ELF-1 (cell line): ENCODE measurements at places on chromosomes 12 and 14.

GRCh38 chr14:33045760-33046159 is 107.1 kb downstream of the NPAS3 start:
- DNase-seq, result no peak

GRCh38 chr14:105334383-105335230 is 20.1 kb downstream of the PACS2 start:
- DNase-seq, result no peak

GRCh38 chr12:102593134-102593533 is 112.8 kb upstream of the IGF1 start:
- no peak for DNase-seq

DNA sequence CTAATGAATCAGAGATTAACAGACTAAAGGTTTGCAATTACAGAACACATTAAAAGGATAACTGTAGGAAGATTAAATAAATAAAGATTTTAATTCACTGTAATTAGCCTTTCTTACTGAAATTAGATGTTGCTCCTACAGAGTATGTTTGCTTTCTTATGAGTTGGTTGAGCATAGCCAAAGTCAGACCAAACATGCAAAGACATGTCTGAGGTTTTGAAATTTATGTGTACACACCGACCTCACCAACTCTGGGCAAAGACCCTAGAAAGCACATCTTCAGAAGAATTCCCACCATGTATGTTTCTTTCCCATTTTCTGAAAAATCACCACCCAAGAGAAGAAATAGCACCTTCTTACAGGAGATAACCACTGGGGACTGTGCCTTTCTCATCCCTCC is 159.2 kb downstream of the PAX9 start:
- no peak for DNase-seq

DNA sequence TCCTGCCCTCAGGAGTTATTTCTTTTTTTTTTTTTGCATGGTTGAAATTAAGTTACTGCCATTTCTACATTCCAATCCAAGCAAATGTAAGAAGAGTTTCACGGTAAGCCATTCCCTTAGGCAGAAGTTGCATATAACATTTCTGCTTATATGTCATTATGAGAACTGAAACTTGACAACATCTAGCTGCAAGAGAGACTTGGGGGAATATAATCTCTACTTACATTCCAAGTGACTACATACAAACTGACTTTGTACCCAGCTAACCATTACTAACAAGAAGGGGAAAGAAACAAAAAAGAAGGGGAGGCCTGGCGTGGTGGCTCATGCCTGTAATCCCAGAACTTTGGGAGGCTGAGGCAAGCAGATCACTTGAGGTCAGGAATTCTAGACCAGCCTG is 7.3 kb upstream of the RESF1 start:
- DNase-seq, result no peak

DNA sequence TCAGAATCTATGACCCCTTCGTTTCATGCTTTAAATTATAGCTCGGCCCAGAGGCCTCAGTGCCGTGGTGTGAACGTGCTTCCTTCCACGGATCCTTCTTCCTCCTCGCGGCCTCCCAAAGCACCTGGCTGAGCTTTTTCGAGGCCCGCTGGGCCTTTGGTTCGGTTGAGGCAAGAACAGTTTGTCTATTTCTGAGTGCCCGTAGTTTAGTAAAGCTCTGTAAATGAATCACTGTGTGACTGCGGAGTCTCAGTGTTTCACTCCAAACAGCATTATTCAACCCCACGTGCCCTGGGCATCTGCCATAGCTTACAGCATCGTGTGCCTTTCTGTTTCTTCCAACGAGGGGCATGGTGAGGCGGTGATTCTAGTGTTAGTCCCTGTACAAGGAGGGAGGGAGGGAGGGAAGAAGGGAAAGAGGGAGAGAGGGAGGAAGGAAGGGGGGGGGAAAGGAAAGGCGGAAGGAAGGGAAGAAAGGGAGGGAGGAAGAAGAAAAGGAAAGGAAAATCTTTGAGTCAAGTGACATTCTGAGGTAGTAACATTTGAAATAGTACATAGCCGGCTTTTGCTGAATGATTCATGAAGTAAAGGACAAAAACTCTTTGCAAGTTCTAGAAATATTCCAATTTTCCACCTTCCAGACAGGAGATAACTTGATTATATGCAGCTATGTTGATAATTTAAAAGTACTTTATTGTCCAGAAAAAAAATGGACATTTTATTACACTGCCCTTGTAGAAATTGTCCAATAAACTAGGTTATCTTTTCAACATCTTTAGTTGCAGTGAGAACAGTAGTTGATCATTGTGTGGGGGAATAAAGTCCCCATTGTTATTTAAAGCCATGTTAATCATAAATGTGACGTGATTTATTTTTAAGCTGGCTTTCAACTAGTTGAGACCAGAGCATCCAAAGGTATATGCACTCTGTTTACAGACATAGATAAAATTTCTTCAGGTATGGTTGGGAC is 1.2 kb upstream of the TRIM9 start:
- no peak for DNase-seq

GRCh38 chr12:49403971-49404450 is 36.7 kb downstream of the SPATS2 start:
- DNase-seq, result no peak

DNA sequence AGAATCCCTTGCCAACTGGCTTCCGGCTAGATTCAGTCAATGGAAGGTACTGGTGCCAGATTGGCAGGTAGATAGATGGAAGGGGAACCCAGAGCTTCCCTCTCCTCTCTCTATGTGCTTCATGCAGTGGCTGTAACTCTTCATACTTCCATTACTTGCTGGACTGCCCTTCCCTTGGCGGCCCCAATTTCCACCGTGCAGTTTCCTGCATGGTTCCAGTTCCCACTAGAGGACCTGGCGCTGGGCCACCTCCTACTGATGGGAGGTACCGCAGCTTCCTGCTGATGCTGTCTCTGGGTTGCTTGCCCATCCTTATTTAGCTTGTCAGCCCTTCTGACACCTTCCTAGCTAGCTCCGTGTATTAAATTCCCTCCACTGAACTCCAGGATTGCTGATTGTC is 226.4 kb downstream of the ANO2 start:
- DNase-seq, result no peak

- DNase-seq, result no peak
Measured at GRCh38 chr12:265096-265495, 2.5 kb upstream of the SLC6A13 start.

DNA sequence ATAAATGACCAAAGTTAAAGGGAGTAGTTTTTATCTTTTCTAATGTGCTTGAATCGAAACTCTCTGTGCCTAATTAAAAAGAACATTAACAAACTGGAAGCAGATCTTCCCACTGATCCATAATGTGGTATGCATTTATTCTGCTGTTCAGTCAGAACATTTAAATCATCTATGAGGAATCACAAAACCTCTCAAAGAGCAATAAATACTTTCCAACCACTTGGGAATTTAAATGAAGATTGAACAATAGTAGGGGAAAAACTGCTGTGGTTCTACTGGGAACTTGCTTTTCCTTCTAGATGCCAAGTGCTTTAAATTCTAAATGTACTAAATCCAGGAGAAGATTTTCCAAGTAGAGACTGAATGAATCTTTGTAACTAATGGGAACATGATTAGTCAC is 12.3 kb upstream of the CHPT1 start:
- no peak for DNase-seq

DNA sequence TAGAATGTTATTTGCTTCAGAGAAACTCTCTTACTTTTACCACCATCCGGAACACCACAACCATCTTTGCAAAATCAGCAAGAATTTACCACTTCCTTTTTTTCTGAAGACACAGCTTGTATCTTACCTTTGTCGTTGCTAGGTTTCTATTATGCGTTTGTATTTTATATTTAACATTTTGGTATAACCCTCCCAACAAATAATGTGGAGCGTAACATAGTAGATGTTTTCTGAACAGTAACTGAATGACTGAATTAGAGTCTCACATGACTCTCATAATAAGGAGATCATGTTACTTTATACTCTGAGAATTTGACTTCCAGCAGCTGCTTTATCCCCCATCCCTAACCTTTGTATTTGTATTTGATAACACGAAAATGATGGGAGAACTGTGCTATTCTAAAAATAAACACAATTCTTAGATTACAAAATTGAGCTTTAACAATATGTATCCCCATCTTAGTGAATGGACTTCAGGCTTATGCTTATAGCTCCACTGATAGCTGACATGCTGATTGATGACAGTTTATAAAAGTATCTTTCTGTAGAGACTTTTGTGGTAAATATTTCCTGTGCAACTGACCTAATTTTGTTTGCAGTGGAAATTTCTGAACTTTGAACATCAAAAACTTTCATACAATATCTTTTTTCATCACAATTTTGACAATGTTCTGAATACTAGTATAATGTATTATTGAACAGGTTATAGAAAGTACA is 7.9 kb upstream of the KLRB1 start:
- no peak for DNase-seq

DNA sequence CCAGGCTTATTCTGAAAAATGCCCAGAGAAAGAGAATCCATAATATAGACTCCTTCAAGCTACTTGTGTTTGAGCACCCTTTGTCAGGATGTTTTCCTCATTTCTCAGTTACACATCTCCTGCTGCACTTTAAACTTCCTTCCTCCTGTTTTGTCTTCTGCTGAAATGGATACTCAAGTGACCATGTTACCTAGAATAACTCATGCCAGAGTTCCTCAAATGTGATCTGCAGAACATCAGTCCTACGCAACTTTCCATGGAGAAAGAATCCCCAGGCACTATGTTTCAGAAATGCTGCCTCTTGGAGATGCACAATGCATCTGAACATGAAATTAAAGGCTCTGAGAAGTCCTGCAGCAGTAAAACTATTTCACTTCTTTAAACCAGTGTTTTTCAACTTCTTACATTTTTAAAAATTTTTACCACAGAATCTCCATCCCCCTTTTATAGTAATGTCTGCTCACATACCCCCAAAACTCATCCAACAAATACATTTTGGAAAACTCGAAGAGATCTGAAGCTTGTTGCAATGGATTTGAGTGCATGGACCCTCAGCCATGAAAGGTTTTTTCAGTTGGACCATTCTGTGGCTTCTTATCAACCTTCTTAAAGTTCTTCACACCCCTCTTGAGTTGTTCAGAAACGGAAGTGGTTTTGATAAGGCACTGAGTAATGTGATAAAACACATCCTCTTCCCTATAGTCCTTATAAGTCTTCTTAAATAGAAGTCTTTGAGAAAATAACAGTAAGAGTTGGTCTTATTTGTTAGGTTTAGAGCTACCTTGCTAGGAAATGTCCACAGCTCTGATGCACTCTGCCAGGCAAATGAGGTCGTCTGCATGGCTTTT is 84.5 kb upstream of the KCNA1 start:
- DNase-seq, result no peak

DNA sequence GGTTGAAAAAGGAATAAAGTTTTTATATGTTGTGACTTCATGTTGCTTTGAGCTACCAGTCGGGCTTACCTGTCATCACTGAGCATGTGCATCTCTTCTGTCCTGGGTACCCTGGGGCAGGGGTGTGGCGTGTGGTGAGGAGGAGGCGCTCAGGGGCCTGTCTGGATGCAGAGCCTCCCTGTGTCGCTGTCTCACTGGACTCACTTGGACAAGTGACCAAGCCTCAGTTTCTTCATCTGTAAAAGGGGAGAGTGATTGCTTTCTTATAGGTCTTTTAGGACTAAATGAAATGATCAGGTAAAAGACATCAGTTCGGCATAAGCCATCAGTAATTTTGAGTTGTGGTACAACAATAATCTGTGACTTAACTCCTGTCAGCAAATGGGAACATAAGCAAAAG is 22.1 kb downstream of the ATP6V0A2 start:
- no peak for DNase-seq

DNA sequence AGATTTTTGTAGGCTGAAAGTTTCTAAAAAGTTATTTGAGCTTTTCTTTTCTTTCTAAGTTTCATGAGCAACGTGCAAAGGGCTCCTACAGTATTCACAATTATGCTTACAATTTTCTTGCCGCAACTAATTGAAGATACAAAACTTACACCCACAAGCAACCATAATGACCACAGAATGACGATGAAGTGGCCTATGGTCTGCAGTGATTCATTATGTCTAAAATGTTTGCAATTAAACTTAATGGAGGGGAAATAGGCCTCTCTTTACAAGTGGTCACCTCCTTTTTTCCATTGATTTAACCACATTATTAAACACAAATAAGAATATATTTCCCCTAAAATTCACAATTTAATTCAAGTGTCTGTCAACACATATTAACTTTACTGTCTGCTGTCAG is 732.6 kb upstream of the FLRT2 start:
- DNase-seq, result no peak

DNA sequence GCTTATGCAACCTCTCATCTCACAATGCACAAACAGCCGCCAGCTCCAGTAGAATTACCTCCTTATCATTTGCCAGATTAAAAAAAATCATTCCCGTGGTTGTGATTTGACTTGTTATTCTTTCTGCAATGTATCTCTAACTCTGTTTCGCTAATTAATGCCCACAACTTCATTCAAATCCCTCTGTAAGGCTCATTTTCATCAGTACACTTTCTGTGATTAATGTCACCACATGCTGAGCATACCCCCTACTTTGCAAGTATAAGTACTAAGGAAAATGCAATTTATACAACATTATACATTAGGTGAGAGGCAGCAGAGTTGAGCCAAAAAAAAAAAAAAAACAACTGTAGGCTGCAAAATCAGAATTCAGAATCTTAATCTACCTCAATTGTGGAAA is 166.0 kb downstream of the FSCB start:
- no peak for DNase-seq

DNA sequence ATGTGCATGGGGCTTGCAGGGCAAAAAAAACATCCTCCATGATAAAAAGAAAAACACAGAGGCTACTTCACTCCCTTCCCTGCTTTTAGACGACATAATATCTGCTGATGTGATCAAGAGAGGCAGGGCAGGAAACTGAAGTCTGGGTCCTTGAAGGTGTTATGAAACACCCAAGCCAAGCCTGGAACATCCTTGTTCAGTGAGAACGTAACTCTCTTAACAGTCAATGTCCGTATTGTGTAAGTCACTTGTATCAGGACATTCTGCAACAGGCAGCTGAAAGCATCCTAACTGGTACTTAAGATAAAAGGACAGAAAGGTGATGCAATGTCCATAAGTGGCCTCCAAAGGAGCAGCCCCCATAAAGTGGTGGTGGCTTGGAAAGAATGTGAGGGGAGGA is 20.0 kb downstream of the KCNK10 start:
- DNase-seq, result no peak

DNA sequence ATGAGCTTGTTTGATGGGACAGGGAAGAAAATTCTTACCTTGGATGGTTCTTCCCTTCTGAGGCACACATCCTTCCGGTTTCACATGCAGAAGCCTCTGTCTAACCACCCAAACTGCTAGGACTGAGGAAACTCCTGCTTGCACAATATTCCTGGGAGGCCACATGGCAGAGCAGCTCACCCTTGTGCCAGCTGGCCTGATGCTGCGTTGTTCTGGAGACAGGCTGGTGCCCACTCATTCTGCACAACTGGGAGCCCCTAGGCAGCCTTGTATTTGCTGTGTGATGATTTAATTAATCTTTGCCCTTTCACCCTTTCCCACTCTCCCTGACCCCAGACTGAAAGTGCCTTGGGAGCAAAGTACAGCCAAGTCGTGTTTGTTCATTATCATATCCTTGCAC is 130.8 kb downstream of the RTN1 start:
- no peak for DNase-seq
